Activated naive CD4-positive, alpha-beta T cell treated with anti-CD3 and anti-CD28 coated beads, Interleukin-2, amount 50 U/mL, for 72 hours (primary cell): ENCODE measurements at places on chromosomes 3 and 15. TPM values are rescaled to one million over a fixed set of nuclear protein-coding genes. Genes with fewer than 3 reads are reported as not detected.

DNA sequence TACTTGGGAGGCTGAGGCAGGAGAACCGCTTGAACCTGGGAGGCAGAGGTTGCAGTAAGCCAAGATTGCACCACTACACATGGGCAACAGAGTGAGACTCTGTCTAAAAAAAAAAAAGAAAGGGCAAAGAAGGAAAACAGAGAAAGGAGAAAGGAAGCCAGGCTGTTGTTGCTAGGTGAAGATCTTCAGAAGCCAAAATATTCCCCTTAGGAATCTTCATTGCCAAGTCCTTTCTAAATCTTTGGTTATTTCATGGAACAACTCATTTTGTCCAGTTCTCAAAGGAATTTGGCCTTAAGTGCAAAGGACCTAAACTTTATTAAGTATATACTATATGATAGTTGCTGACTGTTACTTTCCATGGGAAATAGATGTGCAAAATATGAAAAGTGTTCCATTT is 59.2 kb upstream of the OSBPL11 start:
- no peak for DNase-seq

Gene SMCO1
- not detected for total RNA-seq

GRCh38 chr3:182617500-182617899 is 175.8 kb upstream of the ATP11B start:
- DNase-seq, result no peak

- no peak for DNase-seq
These were observed 151.4 kb downstream of the SCAPER start for GRCh38 chr15:76753771-76754170.

Gene PEX5L
- total RNA-seq, result not detected

Gene PRSS50
- not detected for total RNA-seq

Gene RTP3
- not detected for total RNA-seq

- no peak for DNase-seq
These were observed 150.6 kb upstream of the ROPN1 start for GRCh38 chr3:124142389-124142970.

DNA sequence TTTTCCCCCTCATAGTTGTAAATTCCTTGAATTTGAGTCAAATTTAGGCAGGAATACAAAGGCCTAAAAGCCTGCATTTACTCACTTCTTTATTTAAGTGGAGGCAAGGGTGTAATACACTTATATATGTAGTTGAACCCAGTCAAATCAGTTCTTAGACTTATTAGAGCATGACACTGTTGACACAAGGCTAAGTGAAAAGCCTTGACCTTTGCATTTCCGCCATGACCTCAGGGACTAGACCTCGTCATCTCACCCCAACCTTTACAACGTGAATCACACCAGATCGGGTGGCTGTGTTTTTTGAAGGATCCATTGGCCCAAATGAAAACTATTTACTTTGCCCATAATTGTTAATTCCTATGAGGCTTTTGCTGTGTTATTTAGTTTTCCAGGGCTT is 774.4 kb downstream of the ROBO1 start:
- no peak for DNase-seq

Gene RNF7
- total RNA-seq, result 76.9 TPM

GRCh38 chr3:45567730-45568172 is 26.8 kb upstream of the LIMD1 start:
- peak; percentile 68 for DNase-seq

DNA sequence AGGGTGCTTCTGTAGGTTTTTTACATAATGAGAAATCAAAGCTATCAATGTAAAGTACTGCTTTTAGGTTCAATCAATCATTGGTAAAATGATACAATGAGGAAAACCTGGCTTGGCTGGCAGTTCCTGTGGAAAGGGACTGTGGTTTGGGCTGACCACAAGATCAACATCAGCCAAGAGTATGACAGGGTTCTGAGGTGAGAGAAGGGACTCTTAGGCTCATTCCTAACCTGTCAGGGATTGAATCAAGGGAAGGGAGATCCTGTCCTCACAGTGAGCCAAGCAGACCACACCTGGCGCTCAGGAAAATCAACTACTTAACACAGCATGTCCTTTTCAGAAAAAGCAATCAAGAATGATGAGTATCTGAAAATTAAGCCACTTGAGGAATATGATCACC is 111.1 kb downstream of the MAGI1 start:
- DNase-seq, result no peak

DNA sequence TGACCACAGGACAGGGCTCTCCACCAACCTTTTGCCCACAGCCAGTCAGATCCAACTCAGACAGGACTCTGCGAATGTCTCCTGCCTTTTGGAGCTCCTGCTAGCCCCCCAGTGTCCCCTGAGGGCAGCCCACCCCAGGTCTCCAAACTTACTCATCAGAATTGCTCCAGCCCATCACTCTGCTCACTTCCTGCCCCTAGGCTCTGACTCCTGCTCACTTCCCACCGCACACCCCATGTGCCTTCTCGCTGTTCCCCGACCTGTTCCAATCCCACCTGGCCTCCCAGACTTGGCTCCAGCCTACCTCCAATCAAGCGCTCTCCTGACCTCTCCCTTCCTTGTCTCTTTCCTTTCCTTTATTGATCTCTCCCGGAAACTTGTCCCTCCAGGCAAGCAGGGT is 5.9 kb upstream of the STRA6 start:
- DNase-seq, result no peak

Gene COL8A1
- total RNA-seq, result not detected
